ENCODE measurements at places on chromosomes 2 and 18. TPM values are rescaled to one million over a fixed set of nuclear protein-coding genes. Genes with fewer than 3 reads are reported as not detected.

- no peaks in the 10 kb centered on the region for H3K36me3 ChIP-seq
- no peak overlapping the region for H3K4me3 ChIP-seq
- H3K27me3 ChIP-seq: no peaks in the 10 kb centered on the region
- DNase-seq: peak; percentile 59
- no peaks in the 10 kb centered on the region for H3K4me1 ChIP-seq
Observed at GRCh38 chr18:39587586-39587985, 2022.0 kb upstream of the CELF4 start.

DNA sequence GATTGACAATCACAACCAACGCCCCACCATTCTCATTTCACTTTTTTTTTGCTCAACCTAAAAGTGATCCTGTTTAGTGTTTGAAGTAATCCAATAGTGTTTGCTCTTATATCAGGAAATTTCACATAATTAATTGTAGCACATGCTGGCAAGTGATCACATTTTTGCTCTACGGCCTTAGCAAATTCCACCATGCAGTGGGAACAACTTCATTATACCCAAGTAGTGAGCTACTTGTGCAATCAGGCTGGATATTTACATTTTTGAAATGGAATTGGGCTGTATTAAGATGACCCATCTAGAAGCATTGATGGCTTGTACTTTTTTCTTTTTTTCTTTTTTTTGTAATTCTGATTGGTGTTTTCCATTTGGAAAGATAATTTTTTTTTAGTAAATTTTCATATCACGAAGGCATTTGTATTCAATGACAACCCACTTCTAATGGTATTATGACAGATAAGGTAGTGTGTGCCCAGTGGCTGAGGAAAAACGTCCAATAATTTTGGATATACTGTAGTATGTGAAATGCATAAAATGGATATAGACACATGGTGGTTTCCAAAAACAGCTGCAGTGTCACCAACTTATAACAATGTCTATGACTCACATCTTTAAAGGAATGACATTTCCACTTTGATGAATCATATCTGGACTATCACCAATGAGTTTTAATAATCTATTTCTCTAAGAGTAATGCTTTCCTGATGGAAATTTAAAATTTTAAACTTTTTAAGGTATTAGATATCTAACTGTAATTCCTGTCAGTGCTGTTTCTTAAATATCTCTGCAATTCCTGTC lies 130.6 kb downstream of the COL6A3 start:
- no peak for DNase-seq
- H3K4me1 ChIP-seq: peaks cover 3% of the 10 kb centered on the region
- H3K4me3 ChIP-seq: no peak overlapping the region

Gene ZAP70
- total RNA-seq: 5.6 TPM

DNA sequence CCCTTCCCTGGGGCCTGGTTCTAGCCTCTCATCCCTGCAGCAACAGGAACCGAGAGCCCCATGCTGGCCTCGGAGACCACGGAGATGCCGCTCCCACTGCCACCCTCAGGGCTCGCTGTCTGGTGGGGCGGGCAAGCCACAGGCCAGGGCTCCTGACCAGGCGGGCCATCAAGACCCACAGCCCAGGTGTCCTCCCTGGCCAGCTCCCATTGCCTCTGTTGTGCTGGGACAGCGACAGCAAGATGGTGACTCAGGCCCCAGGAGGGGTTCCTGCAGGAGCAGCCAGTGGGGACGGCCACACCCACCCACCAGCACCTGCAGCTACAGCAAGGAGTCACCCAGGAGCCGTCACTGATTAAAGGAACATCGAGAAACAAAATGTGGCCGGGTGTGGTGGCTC lies 7.4 kb downstream of the KLHL30 start:
- H3K36me3 ChIP-seq: no peaks in the 10 kb centered on the region
- H3K4me1 ChIP-seq: no peaks in the 10 kb centered on the region
- no peak for DNase-seq

- no peak overlapping the region for H3K27ac ChIP-seq
- no peaks in the 10 kb centered on the region for H3K4me1 ChIP-seq
- H3K4me3 ChIP-seq: no peak overlapping the region
- no peak for DNase-seq
Observed at GRCh38 chr18:31430072-31430471, 17.5 kb upstream of the DSG3 start.

DNA sequence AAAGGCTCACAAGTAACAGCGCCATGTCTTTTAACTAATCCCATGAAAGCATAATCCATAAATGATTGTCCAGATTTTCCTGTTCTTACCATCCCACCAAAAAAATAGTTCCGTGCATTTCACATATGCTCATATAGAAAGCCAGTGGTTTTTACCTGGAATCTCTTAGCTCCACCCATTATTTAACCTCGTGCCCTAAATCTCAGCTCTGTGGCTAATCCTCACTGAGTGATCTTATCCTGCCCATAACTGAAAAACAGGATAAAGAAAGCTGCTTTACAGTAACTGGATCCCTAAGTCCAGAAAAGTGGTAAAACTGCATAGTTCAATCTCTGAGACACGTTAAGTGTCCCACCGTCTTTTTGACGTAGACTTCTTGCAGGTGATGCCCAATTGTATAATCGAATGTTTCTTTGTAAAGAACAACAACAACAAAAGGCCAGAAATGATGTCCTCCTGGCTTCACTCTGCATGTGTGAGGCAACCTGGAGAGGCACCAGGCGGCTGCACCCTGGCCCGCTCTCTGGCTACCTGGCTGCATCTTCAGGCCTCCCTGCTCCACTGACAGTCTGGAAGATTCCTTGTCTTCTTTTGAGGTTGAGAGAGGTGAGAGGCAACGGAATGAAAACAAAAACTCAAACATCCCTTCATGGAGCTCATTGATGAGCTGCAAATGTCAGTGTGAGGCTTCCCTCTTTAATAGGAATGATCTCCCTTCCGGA lies 38.6 kb downstream of the FEZ2 start:
- H3K27ac ChIP-seq: no peak overlapping the region
- no peak for DNase-seq
- H3K4me3 ChIP-seq: no peak overlapping the region
- H3K4me1 ChIP-seq: no peaks in the 10 kb centered on the region
- no peaks in the 10 kb centered on the region for H3K27me3 ChIP-seq

Gene AQP12B
- total RNA-seq: 0.15 TPM

GRCh38 chr2:569681-570080 lies 107.5 kb downstream of the TMEM18 start:
- DNase-seq: no peak
- H3K4me1 ChIP-seq: no peaks in the 10 kb centered on the region
- no peak overlapping the region for H3K4me3 ChIP-seq
- no peaks in the 10 kb centered on the region for H3K36me3 ChIP-seq

DNA sequence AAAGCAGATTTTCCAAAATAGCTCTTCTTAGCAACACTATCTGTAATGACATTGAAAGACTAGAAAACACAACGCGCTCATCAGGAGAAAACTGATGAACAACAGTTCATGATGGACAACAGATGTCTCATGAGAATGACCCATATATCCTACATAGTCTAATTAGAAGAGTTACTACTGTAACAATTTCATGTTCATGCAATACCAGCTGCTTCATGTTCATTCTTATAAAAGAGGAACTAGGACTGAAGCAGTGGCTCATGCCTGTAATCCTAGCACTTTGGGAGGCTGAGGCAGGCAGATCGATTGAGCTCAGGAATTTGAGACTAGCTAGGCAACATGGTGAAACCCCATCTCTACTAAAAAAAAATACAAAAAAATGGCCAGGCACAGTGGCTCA lies 22.7 kb downstream of the TRAPPC8 start:
- no peak overlapping the region for H3K27ac ChIP-seq
- no peak overlapping the region for H3K4me3 ChIP-seq
- H3K36me3 ChIP-seq: peaks cover 10% of the 10 kb centered on the region
- H3K27me3 ChIP-seq: no peaks in the 10 kb centered on the region
- H3K4me1 ChIP-seq: no peaks in the 10 kb centered on the region
- DNase-seq: no peak

- no peaks in the 10 kb centered on the region for H3K27me3 ChIP-seq
- H3K4me3 ChIP-seq: no peak overlapping the region
- no peak overlapping the region for H3K27ac ChIP-seq
- DNase-seq: no peak
- no peaks in the 10 kb centered on the region for H3K36me3 ChIP-seq
- peaks cover 3% of the 10 kb centered on the region for H3K4me1 ChIP-seq
Observed at GRCh38 chr2:157803476-157803875, 72.7 kb downstream of the ACVR1 start.

DNA sequence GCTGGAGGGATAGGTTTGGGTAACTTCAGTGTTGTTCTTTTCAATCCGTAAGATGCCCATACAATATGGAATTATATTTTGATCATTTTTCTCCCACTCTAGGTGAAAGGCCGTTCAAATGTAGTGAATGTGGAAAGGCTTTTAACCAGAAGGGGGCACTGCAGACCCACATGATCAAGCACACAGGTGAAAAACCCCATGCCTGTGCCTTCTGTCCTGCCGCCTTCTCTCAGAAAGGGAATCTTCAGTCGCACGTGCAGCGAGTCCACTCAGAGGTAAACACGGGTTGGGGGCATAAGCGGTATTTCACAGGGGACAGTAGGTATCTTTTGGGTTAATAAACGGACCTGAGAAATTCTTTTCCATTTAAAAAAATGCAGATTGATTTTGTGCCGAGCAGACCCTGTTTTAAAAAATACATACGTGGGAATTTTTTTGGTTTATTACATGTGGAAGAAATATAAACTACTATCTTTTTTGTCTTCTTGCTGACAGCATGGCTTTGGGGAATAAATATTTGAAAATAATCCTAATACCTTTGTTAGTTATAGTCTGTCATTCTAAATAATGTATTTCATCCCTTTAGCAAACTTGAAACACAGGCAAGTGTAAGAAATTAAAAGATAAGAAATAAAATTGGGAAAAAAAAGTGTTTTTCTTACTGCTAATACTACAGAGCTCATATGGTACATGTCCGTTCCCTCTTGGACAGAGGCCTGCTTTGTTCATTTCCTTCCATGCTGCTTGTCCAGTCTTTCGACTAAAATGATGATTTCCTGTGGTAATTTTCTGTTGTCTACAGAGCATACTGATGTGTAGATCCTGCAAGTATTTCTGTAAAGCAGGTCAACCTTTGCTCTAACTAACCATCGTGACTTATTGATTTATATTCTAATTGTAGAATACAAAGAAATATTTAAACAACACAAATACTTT lies 53.3 kb downstream of the ZNF236 start:
- peaks cover 22% of the 10 kb centered on the region for H3K36me3 ChIP-seq
- DNase-seq: peak; percentile 59
- H3K4me1 ChIP-seq: no peaks in the 10 kb centered on the region
- H3K27ac ChIP-seq: no peak overlapping the region
- no peaks in the 10 kb centered on the region for H3K27me3 ChIP-seq

GRCh38 chr2:120748741-120749140 lies 13.1 kb downstream of the GLI2 start:
- no peaks in the 10 kb centered on the region for H3K4me1 ChIP-seq
- H3K36me3 ChIP-seq: no peaks in the 10 kb centered on the region
- no peak overlapping the region for H3K27ac ChIP-seq

Gene HOXD11
- not detected for total RNA-seq

Gene ABCG8
- not detected for total RNA-seq

- H3K36me3 ChIP-seq: peaks cover 4% of the 10 kb centered on the region
- DNase-seq: peak; percentile 48
- H3K4me3 ChIP-seq: no peak overlapping the region
- H3K27me3 ChIP-seq: no peaks in the 10 kb centered on the region
- peaks cover 19% of the 10 kb centered on the region for H3K4me1 ChIP-seq
Observed at GRCh38 chr2:201432038-201432620, 19.1 kb downstream of the TRAK2 start.

DNA sequence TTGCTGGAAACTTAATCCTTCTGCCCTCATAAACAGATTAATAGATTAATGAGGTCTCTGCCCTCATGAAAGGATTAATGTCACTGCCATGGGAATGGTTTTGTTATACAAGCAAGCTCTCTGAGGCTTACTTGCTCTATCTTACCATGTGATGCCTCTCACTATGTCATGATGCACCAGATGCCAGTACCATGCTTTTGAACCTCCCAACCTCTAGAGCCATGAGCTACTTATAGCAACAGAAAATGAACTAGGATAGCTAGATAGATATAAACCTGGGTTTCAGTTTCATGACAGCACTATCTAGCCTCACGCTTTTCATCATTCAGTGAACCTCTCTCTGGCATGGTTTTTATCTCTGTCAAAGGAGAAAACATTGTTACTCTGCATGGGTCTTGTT lies 371.6 kb upstream of the LRP1B start:
- no peaks in the 10 kb centered on the region for H3K4me1 ChIP-seq
- H3K27ac ChIP-seq: no peak overlapping the region
- no peak overlapping the region for H3K4me3 ChIP-seq
- no peak for DNase-seq
- H3K27me3 ChIP-seq: no peaks in the 10 kb centered on the region
- H3K36me3 ChIP-seq: no peaks in the 10 kb centered on the region

- peak overlapping the region; percentile 98 for H3K27ac ChIP-seq
- H3K36me3 ChIP-seq: peaks cover 2% of the 10 kb centered on the region
- peak overlapping the region; percentile 67 for H3K4me3 ChIP-seq
- H3K4me1 ChIP-seq: no peaks in the 10 kb centered on the region
Observed at GRCh38 chr2:210170196-210170445, 1.1 kb downstream of the KANSL1L start.

DNA sequence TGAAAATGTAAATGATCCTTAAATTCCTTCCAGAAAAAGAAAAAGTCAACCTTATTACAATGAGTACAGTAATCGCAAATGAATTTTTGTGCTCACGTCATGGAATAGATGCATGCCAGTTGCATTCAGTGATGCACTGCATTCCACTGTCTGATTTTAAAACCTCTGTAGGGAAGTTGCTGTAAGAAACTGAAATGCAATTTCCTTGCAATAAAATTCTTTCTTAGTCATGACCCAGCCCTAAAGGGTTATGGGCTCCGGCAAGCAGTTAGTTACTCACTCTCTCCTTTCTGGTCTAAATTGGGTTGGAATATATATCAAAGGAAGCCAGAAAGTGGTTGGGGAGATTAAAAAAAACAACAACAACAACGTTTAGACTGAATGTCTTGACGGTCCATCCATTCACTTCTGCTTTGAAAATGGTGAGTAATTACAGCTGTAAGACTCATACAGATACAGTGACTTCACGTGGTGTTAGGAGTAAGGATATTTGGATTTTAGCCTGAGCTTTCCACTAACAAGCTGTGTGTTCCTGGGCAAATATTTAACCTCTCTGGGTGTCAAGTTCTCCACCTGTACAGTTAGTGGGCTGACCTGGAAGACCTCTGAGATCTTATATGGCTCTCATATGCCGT lies 8.6 kb upstream of the RND3 start:
- no peak overlapping the region for H3K4me3 ChIP-seq
- H3K36me3 ChIP-seq: no peaks in the 10 kb centered on the region

Gene IL1A
- total RNA-seq: 3.5 TPM
